ENCODE measurements at places on chromosomes 13 and 19.

DNA sequence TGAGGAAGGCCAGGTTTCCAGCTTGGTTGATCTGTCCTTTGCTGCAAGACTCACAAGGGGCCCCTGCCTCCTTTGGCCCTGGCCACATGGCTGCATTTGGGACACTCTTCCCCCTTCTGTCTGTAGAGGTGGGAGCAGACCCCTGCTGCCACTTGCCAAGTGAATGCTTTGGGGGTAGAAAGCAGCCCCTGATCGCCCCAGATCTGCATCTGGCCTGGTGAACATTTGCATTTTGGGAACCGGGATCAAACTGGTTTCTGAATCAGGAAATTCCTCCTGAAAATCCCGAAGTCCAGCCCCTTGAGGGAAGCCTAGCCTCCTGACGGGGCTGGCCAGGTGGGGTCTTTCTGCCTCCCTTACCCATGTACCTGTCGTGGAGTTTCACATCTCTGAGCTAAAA lies 14.9 kb downstream of the DPF1 start:
- no peak for DNase-seq

DNA sequence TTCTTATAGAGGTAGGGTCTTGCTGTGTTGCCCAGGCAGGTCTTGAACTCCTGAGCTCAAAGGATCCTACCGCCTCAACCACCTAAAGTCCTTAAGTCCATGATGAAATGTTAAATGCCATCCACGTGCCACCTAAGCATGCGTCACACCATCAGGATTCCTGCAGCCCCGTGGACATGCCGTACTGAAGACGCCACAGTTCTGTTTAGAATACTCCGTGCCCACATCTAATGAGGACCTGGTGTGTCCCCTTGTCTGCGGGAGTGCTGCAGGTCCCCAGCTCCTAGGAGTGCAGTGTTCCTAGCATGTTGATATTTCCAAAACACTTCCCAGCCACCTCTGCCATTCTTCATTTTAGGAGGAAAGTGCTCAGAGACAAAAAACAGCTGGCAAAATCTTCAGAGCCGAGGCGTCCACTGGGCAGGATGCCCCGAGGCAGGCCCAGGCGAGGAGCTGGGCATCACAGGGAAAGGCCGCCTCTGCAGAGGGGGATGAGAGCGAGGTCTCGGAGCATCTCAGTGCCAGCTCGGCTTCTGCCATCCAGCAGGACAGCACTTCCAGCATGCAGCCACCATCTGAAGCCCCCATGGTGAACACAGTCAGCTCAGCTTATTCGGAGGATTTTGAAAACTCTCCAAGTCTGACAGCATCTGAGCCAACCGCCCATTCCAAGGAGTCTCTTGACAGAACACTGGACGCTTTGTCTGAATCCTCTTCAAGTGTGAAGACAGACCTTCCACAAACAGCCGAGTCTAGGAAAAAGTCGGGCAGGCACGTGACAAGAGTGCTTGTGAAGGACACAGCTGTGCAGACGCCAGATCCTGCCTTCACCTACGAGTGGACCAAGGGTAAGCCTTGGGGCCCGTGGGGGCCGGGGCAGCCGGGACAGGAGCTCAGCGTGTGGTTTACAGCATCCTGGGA lies 13.2 kb downstream of the C19orf44 start:
- no peak for DNase-seq

GRCh38 chr19:16017138-16017490 lies 59.2 kb upstream of the TPM4 start:
- DNase-seq, result peak; percentile 72

- DNase-seq, result no peak
Observed at GRCh38 chr19:1826557-1827521, 14.8 kb upstream of the ATP8B3 start.

Measured in coronary artery (tissue), 2 donors.